ENCODE measurements at places on chromosomes 5 and 9. TPM values are rescaled to one million over a fixed set of nuclear protein-coding genes. Genes with fewer than 3 reads are reported as not detected.

The SPATA31D4 gene
- total RNA-seq = not detected

The CAAP1 gene
- 11.0 TPM for total RNA-seq

DNA sequence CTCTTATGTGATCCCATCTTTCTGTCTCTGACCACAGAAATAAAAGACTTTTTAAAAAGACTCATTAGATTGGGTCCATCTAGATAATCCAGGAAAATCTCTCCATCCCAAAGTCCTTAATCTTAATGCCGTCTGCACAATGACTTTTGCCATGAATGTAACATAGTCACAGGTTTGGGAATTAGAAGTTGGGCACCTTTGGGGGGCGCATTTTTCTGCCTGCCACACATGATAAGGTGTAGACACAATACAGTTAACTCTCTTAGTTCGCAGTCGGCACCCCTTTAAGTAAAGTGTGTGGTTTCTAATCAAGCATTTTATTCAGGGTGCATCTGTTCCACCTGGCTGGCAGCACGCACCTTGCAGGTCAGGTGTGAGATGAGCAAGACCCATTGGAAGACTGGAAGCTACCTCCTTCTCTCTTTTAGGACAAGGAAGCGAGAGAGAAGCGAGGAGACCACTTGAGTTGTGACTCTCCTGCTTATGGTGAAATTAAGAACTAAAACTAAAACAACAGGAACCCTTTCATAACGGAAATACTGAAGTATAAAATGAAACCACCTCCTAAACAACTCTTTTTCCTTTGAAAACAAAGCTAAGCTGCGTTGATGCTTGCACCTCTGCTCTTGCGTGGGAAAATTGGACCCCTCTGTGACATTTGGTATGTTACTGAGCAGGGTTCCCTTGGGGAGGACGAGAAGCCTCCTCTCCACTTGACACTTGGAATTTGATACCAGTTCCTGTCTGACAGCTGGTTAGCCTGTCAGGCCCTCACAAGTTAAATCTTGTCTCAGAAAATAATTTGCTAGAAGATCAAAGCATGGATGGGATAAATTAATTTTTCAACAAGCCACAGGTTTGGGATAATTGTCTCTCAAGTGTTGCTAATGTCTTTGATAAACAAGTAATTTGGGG lies 304.6 kb upstream of the DMRT1 start:
- H3K36me3 ChIP-seq = no peaks in the 10 kb centered on the region
- no peak overlapping the region for H3K27ac ChIP-seq

- H3K36me3 ChIP-seq = no peaks in the 10 kb centered on the region
- peak overlapping the region; percentile 68 for H3K4me3 ChIP-seq
- peak; percentile 85 for DNase-seq
- peak overlapping the region; percentile 75 for H3K27ac ChIP-seq
- peaks cover 23% of the 10 kb centered on the region for H3K4me1 ChIP-seq
Observed at GRCh38 chr5:72108202-72109061, 1.2 kb downstream of the MAP1B start.

DNA sequence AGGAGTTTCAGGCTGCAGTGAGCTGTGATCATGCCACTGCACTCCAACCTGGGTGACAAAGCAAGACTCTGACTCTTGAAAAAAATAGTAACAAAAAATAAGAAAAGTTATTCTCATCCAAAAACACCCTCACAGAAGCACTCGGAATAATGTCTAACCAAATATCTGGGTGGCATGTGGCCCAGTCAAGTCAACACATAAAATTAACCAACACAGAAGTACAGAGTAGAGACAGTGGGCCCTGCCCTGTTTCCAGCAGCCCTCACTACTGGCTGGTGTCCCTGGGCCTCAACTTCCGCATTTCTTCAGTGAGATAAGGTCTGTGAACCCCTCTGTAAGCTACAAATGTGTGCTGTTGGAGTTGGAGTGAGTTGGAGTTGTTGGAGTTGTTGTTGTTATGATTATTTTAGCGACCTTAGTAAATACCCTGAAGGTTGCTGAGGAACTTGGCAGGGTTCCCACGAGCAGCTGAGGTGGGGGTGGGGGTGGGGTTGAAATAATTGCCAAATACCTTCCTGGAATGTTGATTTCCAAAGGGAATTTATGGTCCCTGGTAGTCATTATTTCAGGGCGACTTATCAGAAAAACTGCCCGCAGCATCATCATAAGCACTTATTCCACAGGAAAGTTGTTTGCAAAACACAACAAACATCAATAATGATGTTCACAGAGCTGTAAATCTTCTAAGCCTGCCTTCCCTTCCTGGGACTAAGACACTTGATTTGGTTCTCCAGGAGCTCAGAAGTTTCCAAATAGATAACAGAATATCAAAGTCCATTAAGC lies 30.2 kb downstream of the C5orf15 start:
- no peak overlapping the region for H3K4me3 ChIP-seq
- H3K36me3 ChIP-seq = no peaks in the 10 kb centered on the region
- no peaks in the 10 kb centered on the region for H3K4me1 ChIP-seq
- H3K27ac ChIP-seq = no peak overlapping the region
- no peak for DNase-seq

GRCh38 chr5:52751137-52751536 lies 36.6 kb upstream of the ITGA1 start:
- H3K27ac ChIP-seq = no peak overlapping the region
- DNase-seq = no peak
- no peaks in the 10 kb centered on the region for H3K36me3 ChIP-seq
- no peaks in the 10 kb centered on the region for H3K27me3 ChIP-seq
- no peak overlapping the region for H3K4me3 ChIP-seq
